ENCODE measurements at places on chromosomes 4 and X.
A peak's percentile ranks its signal among the peaks of the same experiment; 100 is the strongest.

DNA sequence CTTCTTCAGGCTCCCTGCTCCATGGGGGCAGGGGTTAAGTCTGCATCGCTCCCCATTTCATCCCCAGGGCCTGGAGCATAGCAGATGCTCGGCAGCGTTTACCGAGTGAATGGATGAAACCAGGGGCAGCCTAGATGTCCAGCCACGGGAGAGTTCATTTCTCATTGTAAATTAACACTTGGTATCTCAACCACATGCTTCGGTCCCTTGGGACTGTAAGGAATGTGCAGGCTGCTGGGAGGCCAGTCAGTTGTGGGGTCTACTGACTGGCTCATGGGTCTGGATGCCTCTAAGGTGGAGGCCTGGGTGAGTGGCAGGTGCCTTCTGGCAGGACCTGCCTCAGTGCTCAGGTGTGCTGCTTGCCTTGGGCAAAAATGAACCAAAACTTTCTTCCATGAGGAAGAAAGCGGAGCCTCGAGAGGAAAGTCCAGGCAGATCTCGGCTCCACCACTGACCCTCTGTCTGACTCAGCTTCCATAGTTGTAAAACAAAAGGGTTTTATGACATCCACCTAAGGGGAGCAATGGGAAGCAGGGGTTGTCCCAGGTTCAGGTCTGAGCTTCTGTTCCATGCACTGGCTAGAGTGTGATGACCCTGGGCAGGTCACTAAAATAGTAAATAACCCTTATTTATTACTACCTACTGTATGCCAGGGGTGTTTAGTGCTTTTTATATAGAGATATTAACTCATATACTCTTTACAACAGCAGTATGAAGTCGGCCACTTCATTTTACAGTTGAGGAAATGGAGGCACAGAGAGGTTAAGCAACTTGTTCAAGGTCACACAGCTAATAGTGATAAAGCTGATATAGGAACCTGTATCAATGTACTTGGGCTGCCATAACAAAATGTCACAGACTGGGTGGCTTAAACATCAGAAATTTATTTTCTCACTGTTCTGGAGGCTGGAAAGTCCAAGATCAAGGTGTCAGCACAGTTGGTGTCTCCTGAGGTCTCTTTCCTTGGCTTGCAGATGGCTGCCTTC lies 144.3 kb upstream of the STX18 start:
- DNase-seq, result no peak

DNA sequence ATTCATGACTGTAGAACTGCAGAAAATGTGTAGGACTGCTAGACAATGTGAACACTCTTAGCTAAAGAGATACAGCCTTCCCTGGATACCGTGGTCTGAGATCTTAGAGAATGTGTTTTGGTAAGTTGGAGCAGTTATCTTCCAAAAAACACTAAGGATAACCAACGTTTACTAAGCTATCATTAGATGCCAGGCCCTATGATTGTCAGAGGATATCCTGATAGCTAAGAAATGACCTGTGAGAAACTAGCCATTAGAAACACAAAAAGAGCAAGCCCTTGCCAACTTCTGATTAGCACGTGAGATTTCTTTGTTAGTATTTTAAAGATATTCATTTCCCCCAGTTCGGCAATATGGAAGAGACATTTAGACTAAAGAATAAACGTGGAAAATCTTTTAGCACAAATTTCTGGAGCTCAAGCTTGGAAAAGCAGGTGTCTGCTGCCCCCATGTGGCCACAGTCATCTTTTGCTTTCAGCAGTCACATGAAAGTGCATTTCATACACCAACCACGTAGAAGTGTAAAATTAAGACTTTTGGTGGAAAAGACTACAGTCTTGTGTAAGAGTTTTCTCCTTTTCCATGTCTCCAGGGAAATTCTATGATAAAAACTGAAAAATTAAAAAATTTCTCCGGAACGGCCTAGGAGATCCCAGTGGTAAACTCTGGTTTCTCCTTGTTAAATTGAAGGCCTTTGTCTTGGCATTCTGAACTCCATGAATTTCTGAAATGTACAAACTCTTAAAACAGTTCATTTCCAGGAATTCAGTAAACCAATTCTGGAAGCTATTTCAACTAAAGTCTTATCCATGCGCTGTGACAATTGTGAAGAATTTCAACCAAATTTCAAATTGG lies 136.4 kb downstream of the ZNF674 start:
- peak; percentile 70 for DNase-seq

- DNase-seq, result no peak
These were observed 57.3 kb upstream of the MXRA5 start for GRCh38 chrX:3403748-3404147.

DNA sequence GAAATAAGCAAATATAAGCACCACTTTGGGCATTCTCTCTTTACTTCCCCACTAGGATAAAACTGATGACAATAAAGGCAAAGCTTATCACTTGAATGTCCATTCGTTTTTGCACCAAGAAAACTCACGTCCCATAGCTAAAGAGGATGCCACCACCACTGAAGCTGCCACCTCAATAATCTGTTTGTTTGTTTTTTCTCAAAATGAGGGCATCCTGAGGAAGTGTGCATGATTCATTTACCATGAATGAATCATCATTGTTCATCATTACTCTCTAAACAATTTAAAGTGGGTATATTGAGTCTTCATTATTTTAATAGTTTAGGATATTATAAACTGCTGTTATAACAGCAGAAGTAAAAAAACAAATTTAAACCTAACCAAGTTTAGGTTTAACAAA lies 168.2 kb downstream of the DCTD start:
- DNase-seq, result no peak

DNA sequence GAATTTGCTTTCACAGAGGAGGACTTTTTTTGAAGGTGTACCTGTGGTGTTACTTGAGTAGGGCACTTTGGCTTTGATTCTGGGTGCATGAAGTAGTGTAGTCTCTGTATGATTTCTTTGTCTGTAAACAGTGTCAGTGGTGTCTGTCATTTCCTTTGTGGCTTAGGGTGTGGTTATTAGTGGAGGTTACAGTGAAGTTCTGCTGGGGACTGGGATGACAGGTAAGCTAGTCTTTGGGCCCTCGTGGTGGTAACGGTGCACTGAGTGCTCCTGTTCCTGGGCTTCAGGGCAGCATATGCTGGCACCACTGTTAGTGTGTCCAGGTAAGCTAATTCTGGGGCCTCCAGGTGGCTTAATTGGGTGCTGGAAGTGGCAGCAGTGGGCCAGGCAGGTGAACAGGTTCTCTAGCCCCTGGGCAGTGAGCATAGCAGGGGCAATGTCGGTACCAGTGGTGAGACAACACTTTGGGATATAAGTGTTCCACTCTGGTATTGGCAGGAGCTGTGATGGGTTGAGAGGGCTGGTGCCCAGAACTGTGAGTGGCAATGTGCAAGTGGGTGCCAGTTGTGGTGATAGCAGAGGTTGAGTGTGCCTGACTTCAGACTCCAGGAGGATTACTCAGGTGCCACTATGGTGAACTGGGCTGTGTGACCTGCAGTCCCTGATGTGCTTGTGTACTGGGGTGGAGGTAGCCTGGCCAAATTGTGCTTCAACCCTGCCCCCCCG lies 26.0 kb upstream of the VSIG1 start:
- no peak for DNase-seq

Data from stimulated activated CD4-positive, alpha-beta T cell treated with anti-CD3 and anti-CD28 coated beads, Interleukin-12 subunit alpha, Interleukin-12 subunit beta, amount 100 ng/mL, for 4 hours (primary cell).